ENCODE measurements at places on chromosomes 16 and 17.
A peak's percentile ranks its signal among the peaks of the same experiment; 100 is the strongest.

GRCh38 chr16:69351309-69352027 lies at the start of gene TMED6:
TMED6 (minus strand) TSS chr16:69351786; CDS start chr16:69351753, 33 bp downstream.
- DNase-seq, result peak; percentile 82

GRCh38 chr17:1438593-1439083 lies 17.4 kb downstream of the CRK start:
- no peak for DNase-seq

GRCh38 chr16:89722392-89723278 lies 1.3 kb downstream of the ZNF276 start:
- no peak for DNase-seq

- DNase-seq, result no peak
These were observed 671.4 kb upstream of the SALL1 start for GRCh38 chr16:51822471-51822870.

- no peak for DNase-seq
These were observed 18.1 kb downstream of the IRF8 start for GRCh38 chr16:85917012-85917411.

Data from NCI-H524 (cell line).